ENCODE measurements at places on chromosomes 3 and 15. TPM values are rescaled to one million over a fixed set of nuclear protein-coding genes. Genes with fewer than 3 reads are reported as not detected.

The MKRN3 gene
- 1.5 TPM for total RNA-seq

The SLC7A14 gene
- not detected for total RNA-seq

The TLR9 gene
- 0.17 TPM for total RNA-seq

The VIPR1 gene
- 0.80 TPM for total RNA-seq

DNA sequence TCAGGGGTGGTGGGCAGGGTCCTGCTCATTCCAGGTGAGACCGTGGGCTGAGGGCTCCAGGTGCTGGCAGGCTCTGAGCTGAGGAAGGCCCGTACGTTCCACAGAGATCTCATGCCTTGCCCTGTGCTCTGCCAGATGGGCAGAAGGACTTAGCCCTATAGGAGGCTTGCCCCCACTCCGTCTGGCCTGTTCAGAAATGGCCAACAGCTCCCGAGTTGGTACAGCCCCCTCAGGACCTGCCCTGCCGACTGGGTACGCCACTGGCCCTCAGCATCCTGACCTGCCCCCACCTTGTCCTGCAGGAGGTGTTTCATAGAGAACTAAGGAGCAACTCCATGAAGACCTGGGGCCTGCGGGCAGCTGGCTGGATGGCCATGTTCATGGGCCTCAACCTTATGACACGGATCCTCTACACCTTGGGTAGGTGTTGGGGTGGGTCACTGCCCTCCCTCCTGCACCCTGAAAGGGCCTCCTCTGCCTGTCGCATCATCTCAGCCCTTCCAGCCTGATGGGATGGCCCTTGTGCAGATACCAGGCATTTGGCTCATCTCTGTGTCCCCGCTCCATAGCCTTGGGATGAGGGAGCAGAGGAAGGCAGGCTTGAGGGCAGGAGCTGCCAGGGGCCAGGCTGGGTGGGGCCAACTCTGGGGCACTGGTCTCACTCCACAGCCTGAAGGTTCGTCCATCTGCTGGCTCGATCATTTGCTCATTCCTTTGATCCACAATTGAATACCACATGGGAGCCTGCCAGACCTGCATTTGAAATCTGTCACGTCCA lies 14.2 kb downstream of the TMEM43 start:
- DNase-seq: no peak

GRCh38 chr3:187101184-187102072 lies 37.9 kb downstream of the RPL39L start:
- peak; percentile 87 for DNase-seq

DNA sequence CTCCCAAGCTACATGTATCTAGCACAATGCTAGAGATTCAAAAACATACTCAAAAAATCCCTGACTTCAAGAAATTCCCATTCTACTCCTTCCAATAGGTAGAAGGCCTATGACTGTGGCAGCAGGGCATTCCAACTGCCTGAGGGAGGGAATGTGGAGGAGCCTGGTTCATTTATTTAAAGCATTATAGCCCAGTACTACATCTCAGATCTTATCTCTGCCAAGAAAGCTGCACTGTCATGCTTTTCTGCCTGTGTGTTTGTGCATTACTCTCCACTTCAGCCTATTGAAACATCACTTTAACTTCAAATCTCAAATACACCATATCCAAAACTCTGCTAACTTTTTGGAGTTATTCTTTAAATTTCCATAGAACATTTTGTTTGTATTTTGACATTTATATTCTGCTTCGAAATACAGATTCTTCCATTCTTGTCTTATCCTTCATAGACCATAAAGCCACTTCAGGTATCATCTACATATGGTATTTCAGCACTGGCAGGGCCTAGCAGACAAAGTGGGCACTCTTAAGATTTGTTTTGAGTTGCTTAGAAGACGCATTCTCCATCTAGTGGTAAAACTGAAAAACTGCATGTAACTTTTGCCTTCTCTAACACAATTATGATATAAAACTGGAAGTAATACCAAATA lies 59.1 kb upstream of the NEDD4 start:
- DNase-seq: no peak

DNA sequence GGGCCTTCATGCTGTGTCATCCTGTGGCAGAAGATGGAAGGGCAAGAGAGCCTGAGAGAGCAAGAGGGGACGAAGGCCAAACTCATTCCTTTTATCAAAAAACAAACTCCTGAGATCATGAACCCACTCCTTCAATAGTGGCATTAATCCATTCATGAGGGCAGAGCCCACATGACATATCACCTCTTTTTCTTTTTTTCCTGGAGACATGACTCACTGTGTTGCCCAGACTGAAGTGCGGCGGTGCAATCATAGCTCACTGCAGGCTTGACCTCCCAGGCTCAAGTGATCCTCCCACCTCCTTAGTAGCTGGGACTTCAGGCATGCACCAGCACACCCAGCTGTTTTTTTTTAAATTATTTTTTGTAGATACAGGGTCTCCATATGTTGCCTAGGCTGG lies 92.0 kb upstream of the RNU6-1 start:
- DNase-seq: no peak

DNA sequence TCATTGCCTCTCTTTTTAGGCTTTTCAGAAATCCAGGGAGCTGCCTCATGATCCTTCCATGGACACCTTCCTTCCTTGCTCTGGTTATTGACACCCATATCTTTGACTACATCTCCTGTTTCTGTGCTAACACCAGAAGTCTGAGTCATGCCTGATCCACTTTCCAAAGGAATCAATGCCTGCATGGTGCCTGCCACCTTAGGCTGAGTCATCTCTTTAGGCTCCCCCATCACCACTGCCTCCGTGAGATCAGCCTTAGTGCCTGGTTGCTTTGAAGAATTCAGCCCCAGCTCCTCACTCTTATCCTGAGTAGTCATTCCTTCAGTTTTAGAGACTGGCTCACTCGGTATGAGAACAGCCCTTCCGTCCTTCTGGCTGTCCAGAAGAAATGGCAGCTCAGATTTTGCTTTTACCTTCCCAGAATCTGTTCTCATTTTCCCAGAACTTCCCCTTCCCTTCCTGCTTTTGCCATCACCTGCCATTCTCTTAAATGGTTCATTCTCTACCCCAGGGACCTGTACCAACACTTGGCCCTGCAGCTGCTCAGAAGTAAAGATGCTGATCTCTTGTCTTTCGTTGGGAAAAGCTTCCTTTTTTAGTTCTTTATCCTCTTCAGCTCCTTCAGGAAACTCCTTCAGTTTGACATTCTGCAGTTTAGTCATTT lies 105.3 kb downstream of the MAP4 start:
- DNase-seq: no peak

- DNase-seq: no peak
Measured at GRCh38 chr3:175187586-175187985, 328.5 kb downstream of the NAALADL2 start.

GRCh38 chr3:72338942-72339669 lies 509.1 kb downstream of the SHQ1 start:
- DNase-seq: peak; percentile 72

DNA sequence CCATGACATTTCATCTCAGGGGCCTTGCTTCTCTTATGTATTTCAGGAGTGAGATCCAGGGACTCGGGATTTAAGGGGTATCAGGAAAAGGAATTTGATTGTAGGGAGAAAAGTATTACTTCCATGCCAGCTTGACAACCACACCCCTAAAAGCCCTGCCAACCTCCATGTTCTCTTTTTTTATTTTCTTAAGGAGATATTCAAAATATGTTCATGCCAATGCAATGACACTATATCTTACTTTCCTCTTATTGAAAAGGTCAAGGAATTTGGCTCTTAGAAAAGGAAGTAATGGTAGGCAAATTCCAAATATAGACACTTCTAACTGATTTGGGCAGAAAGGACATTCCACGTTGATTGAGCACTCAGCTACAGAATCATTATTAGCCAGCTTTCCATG lies 407.5 kb upstream of the NECTIN3 start:
- no peak for DNase-seq

GRCh38 chr15:84600331-84600686 lies 500 bp upstream of the ZSCAN2 start:
- peak; percentile 88 for DNase-seq

- DNase-seq: no peak
Measured at GRCh38 chr3:139113993-139114375, 69.3 kb upstream of the PRR23C start.

DNA sequence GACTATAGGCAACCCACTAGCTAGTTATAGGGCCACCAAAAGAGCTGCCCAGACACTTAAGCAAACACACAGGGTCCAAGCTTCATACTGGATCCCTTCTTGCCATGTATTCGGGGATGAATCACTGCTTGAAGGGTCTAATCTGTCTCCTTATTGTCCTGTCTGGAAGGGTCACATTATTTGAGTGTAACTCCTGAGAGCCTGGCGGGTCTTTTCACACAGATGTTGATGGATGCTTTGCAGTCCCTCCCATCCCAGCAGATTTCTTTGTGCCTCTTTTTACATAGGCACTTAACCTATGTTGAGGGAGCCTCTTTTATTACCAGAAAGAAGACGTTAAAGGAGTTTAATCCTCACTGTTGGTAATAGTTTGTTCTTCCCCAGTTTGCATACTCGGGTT lies 56.6 kb downstream of the BBX start:
- no peak for DNase-seq

DNA sequence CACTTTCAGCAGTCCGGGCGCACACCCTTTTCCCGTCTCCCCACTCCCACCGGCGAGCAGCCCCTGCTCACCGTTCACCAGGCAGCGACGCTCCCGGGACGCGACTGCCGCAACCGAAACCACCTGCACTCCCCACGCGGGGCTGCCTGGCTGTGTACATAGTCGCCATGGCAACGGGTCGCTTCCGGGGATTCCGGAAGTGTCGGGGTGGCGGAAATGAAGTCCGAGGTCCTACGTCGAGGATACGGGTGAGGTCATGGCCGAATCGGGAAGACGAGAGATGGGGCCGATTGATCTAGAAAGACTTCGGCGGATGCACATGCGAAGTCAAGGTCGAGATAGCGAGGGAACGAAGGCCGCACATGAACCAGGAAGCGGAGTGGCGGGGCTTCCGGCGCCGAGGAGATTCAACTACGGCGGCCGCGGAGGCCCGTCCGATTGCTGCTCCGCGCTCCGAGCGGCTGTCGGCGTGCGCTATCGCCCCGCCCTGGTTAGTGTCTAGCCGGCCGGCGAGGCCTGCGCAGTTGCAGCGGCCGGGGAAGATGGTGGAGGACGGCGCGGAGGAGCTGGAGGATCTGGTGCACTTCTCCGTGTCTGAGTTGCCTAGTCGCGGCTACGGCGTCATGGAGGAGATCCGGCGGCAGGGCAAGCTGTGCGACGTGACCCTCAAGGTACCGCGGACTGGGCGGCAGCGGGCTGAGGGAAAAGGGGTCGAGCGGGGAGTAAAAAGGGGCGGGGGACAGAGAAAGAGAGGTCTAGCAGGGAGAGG lies at the start of the genes KIF9 and KLHL18:
KIF9 (minus strand) TSS at position 376 of the 769 bp plus-strand sequence. CDS start 5,425 bp downstream, outside the sequence.
KLHL18 (plus strand) TSS at position 521 of the 769 bp plus-strand sequence; CDS start at position 543, 22 bp downstream.
- DNase-seq: peak; percentile 98

GRCh38 chr15:70768257-70768883 lies 5.0 kb upstream of the UACA start:
- no peak for DNase-seq

DNA sequence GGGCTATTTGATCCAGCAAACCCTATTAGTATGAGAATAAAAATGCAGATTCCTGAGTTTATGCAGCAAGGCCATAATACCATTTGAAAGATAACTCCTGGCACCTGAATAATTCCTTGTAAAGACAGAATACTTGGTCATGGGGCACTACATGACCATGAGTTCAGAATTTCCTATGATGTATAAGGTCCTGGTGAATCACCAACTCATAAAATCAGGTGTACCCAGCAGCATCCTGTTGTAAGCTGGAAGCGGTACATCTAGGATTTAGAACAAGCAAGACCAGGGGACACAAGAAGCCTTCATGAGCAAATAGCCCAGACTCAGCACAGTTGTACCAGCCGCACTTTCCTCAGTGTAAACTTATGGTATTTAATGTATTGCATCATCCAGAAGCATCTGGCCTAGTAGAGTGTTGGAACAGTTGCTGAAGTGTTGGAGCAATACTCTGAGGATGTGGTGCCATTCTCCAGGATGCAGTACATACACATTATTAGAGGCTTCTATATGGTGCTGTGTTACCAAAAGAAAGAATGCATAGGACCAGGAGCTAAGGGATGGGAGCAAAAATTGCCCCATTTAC lies 233.4 kb downstream of the SQOR start:
- no peak for DNase-seq

DNA sequence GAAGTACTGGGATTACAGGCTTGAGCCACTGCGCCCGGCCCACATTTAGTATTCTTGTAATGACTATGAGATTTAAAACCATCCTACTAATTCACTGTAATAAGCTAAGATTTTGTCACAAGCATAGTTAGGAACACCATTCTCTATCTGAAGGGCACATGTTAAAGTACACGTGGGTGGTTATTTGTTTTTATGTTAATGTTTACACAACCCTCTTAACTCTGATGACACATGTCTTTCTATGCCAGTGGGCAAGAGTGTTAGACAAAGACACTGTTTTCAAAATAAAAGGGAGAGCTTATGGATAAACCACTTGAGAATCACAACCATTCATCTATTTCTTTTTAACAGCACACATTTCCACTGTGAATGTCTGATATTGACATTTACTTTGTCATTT lies 537.6 kb upstream of the IL12A start:
- no peak for DNase-seq

GRCh38 chr3:9033867-9034266 lies 70.6 kb upstream of the RAD18 start:
- DNase-seq: no peak

DNA sequence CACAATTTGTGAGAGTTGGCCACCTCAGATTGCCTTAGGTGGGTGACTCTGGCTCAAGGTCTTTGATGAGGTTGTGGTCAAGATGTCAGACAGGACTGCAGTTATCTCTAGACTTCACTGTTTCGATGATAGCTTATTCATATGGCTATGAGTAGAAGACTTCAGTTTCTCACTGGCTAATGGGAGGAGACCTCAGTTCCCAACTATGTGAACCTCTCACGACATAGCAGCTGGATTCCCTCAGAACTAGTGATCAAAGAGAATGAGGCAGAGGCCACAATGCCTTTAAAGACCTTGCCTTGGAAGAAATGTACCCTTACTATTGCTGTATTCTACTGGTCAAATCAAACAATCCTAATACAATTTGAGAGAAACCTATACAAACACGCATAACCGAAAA lies 607.5 kb upstream of the ROBO2 start:
- DNase-seq: no peak

GRCh38 chr15:35323141-35323540 lies 222.8 kb downstream of the DPH6 start:
- no peak for DNase-seq

- DNase-seq: no peak
Measured at GRCh38 chr3:48945891-48946549, 27.4 kb downstream of the ARIH2 start.

- no peak for DNase-seq
Measured at GRCh38 chr3:132283440-132283839, 33.8 kb upstream of the ACP3 start.

GRCh38 chr3:1200371-1200770 lies 107.5 kb downstream of the CNTN6 start:
- no peak for DNase-seq

- no peak for DNase-seq
Measured at GRCh38 chr3:79558943-79559342, 208.9 kb downstream of the ROBO1 start.

DNA sequence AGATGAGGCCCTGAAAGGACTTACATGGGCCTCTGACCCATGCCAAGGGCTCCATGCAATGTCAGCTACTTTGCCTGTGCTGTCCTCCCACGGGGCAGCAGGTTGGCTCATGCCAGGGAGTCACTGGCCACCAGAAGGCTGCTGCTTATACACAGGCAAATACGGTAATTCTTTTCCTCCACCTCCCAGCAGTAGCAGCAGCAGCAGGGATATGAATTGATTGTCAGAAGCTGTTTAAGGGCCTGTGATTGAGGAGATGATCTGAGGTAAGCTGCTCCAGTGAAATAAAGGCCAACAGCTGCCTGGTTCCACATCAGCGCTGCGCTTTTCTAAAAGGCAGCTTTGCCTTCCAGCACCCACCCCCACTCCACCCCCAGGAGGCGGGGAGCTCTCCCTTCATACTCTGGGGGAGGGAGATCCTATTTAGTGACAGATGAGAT lies 250.5 kb downstream of the SHQ1 start:
- no peak for DNase-seq
